ENCODE measurements at places on chromosomes 1 and 21. TPM values are rescaled to one million over a fixed set of nuclear protein-coding genes. Genes with fewer than 3 reads are reported as not detected.

The RHD gene
- total RNA-seq, result not detected

The FAM163A gene
- total RNA-seq, result 0.36 TPM

The KRTAP10-11 gene
- total RNA-seq, result not detected

The AVPR1B gene
- not detected for total RNA-seq

The MTX1 gene
- total RNA-seq, result 15.5 TPM

The COL11A1 gene
- total RNA-seq, result 1.4 TPM

The RXRG gene
- total RNA-seq, result 0.55 TPM

The SMCP gene
- total RNA-seq, result not detected

The CYP4Z1 gene
- 1.9 TPM for total RNA-seq

The RASAL2 gene
- total RNA-seq, result 25.2 TPM

The CLDN17 gene
- total RNA-seq, result not detected

The IL12RB2 gene
- 0.99 TPM for total RNA-seq

The FCGR1A gene
- total RNA-seq, result 5.8 TPM

DNA sequence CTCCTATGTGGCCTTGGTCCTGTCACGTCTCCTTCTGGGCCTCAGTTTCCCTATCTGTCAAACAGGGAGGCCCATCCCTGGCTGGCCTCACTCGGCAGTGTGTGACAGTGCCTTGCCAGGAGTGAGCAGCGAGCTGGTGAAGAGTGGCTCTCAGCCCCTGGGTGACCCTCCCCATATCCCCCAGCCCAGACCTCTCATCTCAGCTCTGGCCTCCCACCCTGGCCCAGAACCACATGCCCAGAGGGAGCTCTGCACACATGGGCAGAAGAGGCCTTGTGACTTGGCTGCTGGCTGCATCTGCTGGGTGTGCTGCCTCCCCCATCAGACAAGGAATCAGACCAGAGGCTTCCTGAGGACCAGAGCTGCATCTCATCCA is 19.5 kb upstream of the PADI1 start:
- DNase-seq, result no peak

DNA sequence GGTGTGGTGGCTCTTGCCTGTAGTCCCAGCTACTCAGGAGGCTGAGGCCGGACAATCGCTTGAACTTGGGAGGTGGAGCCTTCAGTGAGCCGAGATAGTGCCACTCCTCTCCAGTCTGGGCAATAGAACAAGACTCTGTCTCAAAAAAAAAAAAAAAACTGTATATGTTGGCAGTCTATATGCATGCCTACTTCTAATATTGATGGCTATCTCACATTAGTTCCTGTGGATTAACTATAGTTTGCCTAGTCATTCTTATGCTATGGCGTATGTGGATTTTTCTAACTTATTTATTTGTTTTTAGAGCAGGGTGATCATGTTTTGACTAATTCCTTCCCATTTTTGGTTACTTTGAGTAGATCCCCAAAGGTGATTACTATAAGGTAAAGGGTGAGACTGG is 9.4 kb downstream of the GSTM1 start:
- no peak for DNase-seq

GRCh38 chr1:8493916-8494540 is 176.1 kb downstream of the SLC45A1 start:
- DNase-seq, result no peak

- no peak for DNase-seq
Measured at GRCh38 chr21:17513214-17514123, 626 bp downstream of the CXADR start.

DNA sequence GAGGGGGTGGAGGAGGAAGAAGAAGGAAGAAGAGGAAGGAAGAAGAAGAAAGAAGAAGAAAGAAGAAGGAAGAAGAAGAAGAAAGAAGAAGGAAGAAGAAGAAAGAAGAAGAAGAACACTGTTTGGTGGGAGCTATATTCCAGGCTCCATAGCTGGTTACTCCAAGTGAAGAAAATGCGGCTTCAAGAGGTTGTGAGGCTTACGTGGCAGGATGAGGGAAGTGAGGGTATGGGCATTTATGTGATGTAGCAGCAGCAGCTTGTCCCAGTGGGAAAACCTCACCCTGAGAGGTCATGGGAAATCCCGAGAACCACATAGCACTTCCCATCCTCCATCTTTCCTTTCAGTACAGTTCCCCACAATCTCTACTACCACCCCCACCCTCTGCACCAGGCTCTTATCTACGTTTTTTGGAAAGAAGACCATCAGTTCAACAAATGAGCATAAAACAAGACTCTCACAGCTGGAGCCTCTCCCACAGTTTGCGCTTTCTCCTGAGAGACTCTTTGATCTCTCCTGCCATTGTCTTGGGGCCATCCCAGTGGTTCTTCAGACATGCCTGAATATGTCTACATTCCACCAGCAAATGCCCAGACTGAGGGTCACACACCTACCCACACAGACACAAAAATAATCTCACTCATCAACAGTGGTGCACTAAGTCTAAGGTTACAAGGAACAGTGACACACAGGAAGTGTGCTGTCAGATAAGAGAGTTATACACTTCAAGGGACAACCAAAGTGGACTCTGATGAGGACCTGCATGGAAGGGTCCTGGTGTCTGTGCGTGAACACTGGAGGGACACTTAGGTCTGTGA is 77.9 kb upstream of the KCNJ15 start:
- DNase-seq, result no peak

DNA sequence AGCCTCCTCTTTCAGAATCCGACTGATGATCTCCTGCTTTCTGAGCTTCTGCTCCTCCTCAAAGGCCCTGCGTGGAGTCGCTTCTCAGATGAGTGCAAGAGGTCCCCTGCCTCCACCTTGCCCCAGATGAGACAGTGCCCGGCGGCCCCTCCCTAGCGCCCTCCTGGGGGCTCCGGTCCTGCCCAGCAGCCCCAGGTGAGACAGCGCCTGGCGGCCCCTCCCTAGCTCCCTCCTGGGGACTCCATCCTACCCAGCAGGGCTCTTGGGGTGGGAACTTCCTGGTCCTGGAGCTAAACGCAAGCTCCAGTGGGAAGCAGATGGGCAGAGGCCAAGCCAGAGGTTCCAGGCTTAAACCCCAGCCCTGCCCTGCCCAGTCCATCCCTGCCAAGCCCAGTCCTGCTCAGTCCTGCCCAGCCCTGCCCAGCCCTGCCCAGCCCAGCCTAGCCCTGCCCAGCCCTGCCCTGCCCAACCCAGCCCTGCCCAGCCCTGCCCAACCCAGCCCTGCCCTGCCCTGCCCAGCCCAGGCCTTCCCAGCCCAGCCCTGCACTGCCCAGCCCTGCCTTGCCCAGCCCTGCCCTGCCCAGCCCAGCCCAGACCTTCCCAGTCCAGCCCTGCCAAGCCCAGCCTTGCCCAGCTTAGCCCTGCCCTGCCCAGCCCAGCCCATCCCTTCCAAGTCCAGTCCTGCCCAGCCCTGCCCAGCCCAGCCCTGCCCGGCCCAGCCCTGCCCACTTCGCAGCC is 34.6 kb downstream of the CFAP74 start:
- DNase-seq, result no peak

DNA sequence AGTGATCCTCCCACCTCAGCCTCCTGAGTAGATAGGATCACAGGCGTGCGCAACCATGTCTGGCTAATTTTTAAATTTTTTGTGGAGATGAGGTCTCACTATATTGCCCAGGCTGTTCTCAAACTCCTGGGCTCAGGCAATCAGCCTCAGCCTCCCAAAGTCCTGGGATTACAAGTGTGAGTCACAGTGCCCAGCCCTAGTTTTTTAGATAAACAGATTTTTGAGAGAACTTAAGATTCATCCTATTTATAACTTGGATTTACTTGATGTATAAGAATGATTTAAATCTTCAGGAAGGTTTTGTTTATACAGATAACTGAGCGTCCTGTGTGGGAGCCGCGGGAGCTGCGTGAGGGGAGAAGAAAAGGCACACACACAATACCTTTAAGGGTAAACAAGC is 26.2 kb downstream of the HEYL start:
- DNase-seq, result no peak

DNA sequence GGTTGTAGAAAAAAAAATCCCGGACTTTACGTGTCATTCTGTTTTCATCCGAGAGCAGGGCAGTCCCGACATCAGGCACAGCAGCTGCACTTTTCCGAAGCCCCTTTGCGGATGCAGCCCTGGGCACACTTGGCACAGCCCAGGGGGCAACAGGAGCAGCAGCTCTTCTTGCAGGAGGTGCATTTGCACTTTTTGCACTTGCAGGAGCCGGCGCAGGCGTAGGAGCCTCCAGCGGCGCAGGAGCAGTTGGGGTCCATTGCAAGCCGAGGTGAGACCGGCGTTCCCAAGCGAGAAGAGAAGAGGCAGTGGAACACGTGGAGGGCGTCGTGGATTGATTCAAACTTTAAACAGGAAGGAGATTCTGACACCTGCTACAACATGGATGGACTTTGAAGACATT is at the start of gene MT1HL1:
Gene MT1HL1, minus strand, starts transcription at position 326 of the 400 bp plus-strand sequence. Its CDS starts 69 bp downstream, at position 257.
- DNase-seq, result no peak

GRCh38 chr1:201226178-201226514 is 35.5 kb downstream of the IGFN1 start:
- DNase-seq, result no peak

- no peak for DNase-seq
Measured at GRCh38 chr1:20093303-20093702, 23.3 kb downstream of the PLA2G5 start.

DNA sequence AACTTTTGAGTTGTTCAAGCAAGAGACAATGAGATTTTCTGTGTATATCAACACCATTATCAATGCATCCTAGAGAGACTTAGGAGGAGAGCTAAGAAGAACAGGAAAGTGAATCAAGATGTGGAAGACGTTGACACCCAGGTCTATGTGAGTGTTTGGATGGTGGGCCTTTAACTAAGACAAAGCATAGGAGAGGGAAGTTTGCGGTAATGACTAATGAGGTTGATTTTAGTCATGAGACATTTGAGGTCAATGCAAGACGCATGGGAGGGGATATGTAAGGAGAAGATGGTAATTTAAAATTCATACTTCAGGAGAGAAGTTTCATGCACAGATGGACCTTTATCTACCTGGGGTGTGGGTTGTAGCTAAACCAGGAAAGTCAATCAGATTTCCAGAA is 269.6 kb downstream of the VAV3 start:
- DNase-seq, result no peak

DNA sequence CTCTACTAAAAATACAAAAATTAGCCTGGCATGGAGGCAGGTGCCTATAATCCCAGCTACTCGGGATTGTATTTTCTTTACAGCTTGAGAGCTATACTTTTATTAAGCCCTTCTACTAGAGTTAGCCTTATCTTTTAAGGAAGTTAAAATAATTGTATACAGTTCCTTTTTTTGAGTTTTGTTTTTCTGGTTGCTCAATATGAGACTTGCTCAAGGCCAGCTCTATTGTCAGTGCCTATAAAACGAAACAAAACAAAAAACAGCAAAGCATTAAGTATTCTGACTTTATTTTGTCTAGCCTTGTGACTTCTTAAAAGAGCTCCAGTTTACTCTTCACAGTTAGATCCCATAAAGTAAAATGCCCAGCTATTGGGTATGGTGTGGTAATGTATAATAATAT is 17.2 kb downstream of the PKN2 start:
- DNase-seq, result no peak

- DNase-seq, result no peak
Measured at GRCh38 chr1:113872219-113872935, 865 bp upstream of the PTPN22 start.

- no peak for DNase-seq
Measured at GRCh38 chr21:43974791-43975468, 37.2 kb upstream of the TRAPPC10 start.

DNA sequence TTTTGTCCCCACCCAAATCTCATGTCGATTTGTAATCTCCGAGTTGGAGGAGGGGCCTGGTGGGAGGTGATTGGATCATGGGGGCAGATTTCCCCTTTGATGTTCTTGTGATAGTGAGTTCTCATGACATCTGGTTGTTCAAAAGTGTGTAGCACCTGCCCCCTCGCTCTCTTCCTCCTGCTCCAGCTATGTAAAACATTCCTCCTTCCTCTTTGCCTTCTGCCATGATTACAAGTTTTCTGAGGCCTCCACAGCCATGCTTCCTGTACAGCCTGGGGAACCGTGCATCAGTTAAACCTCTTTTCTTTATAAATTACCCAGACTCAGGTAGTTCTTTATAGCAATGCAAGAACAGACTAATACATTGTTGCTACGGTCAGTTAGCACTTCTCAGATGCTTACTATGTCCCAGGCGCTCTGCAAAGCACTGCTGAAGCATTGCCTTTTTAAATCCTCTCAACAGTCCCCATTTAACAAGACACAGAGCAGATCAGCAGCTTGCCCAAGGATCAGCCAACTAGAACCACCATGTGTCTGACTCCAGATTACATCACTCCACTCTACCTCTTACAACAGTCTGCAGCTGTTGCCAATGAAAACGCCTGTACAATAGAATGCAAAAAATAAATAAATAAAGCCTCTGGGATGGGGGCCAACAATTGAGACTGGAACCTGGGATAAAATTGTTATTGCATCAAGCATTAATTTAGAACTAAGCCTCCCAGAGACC is 52.4 kb upstream of the USP1 start:
- no peak for DNase-seq

DNA sequence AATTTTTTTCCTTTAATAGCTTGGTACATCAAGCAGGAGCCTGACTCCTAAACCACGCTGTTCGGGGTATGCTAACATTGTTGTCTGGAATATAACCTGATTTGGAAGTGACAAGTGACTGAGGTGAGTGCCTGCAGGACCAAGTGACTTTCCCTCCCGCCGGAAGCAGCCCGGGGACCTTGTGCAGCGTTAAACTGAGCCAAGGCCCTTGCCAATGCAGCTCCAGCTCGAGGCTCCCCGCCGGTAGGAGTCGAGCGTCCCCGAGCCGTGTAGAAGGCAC is 716 bp upstream of the MTARC1 start:
- no peak for DNase-seq

DNA sequence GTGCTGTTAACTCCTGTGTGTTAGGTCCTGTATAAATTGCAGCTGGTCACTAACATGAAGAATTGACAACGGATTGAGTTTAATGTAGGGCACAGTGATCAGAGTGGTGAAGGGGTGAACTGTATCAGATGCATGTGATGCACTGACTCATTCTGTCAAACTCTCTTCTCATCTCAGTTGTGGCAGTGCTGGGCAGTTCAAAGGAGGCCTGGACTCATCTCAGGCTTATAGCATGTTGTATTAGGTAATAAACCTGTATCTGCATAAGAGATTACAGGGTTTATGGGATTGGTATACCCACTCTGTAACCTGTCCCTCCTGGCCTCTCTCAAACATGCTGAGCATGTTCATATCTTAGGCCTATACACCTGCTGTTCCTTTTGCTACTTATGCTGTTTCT is 12.4 kb upstream of the GBP3 start:
- DNase-seq, result no peak

All from sigmoid colon (tissue), 7 donors.